ENCODE measurements at places on chromosomes 7 and 10. TPM values are rescaled to one million over a fixed set of nuclear protein-coding genes. Genes with fewer than 3 reads are reported as not detected.

DNA sequence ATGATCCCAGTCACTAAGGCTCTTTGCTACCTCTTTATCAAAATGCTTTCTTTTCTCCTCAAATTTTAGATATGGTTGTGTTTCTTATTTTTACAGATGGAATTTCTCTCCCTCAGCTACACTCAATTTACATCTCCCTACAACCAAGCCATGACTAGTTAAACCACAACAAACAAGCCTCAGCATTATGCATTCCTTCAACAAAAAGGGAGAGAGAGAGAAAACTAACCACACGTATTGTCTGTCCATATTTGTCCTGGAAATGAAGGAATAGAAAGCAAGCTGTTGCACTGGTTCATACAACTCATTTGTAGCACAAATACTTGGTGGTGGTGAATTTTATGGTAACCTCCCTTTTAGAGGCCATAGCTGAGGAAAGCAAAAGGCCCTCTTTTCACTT, 286.4 kb downstream of the AHR start:
- DNase-seq: no peak

- DNase-seq: no peak
These were observed 125.2 kb downstream of the DOCK4 start for GRCh38 chr7:112080978-112081377.

DNA sequence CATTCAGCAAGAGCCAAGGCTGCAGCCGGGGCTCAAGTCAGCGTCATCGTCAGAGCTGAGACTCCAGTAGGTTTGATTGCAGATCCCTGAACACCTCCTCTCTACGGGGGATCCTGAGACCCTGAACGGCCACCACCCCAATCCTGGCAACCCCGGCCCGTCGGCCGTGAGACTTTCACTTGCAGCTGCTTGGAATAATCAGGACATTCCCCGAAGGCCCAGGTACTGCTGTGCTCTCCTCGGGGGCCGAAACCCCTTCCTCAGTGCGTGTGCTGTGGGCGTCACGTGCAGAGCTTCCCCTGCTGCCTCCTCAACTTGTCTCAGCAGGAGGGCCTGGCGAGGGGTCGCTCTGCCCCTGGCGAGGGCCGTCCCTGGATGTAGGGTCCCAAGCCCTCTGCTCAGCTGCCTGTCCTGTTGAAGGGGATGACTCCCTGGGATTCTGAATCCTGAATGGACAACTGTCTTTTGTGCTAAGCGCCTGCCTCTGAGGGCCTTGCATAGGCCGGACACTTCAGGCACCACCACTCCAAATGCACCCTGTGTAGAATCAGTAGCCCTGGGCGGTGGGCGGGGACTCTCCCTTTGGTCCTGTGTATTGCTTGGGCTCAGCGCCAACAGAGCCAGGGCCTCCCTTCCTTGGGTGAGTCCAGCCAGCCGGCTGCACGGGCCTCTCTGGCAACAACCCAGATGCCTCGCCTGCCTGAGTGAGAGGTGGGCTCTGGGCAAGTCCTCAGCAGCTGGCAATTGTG, 63.8 kb upstream of the EBF3 start:
- no peak for DNase-seq

GRCh38 chr10:360653-361052, 225.4 kb downstream of the ZMYND11 start:
- no peak for DNase-seq

- DNase-seq: no peak
These were observed 26.4 kb downstream of the FBXW4 start for GRCh38 chr10:101668566-101668965.

GRCh38 chr7:82015751-82016150, 245.9 kb upstream of the HGF start:
- no peak for DNase-seq

Gene ELMO1
- 30.6 TPM for polyA plus RNA-seq

- DNase-seq: no peak
These were observed 213.9 kb downstream of the DYNC1I1 start for GRCh38 chr7:95986178-95986764.

Gene AGR3
- polyA plus RNA-seq: not detected

Gene AASS
- 36.5 TPM for polyA plus RNA-seq

Gene ITPRID1
- 1.2 TPM for polyA plus RNA-seq

Gene FAM221A
- polyA plus RNA-seq: not detected

GRCh38 chr10:111837985-111838384, 345.6 kb downstream of the GPAM start:
- no peak for DNase-seq

DNA sequence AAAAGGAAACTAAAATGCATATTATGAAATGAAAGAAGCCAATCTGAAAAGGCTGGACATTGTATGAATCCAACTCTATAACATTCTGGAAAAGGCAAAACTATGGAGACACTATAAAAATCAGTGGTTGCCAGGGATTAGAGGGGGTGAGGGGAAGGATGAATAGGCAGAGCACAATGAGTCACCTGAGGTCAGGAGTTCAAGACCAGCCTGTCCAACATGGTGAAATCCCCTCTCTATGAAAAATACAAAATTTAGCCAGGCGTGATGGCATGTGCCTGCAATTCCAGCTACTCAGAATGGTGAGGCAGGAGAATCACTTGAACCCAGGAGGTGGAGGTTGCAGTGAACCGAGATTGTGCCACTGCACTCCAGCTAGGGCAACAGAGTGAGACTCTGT, 324.8 kb upstream of the PHYHIPL start:
- no peak for DNase-seq

Gene TFR2
- polyA plus RNA-seq: 2.3 TPM

DNA sequence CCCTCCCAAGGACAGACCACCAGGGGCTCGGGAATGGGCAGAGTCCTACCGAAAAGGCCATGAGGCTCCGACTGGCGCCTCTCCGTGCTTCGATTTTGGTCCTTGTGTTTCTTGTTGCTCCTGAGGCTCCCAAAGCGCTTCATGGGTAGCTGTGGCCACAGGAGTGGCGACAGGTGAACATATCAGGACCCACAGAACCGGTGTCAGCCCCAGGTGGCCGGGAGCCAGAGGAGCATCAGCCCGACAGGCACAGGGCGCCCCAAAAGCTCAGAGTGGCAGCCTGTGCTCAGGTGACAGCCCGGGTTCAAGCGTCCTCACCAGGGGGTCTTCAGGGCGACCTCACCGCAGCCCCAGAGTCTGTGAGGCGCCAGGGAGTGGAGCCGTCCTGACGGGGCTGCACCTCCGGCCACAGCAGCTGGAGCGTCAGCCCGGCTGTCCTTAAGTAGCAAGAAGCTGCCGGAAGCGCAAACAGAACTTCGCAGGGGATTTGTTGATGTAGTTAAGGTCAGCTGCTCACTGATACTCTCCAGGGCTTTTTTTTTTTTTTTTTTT, 141.0 kb downstream of the PRKAG2 start:
- DNase-seq: peak; percentile 38

Gene C10orf62
- not detected for polyA plus RNA-seq

Gene CHST15
- 19.6 TPM for polyA plus RNA-seq

DNA sequence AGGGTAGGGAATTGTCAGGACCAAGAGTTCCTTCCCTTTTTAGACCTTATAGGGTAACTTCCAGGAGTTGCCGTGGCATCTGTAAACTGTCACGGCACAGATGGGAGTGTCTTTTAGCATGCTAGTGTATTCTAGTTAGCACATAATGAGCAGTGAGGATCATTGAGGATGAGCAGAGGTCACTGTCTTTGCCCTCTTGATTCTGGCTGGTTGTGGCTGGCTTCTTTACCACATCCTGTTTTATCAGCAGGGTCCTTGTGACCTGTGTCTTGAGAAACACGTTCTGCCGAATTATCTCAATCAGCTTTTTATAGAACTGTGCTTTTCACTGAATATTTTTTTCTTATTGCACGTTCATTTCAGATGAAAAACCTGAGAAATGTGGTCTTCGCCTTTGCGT, 41.5 kb downstream of the MINPP1 start:
- DNase-seq: no peak

- DNase-seq: no peak
These were observed 7.2 kb downstream of the ITIH5 start for GRCh38 chr10:7659560-7659959.

- DNase-seq: no peak
These were observed 52.1 kb downstream of the SUFU start for GRCh38 chr10:102555781-102556328.

Gene PTF1A
- not detected for polyA plus RNA-seq

Gene BCL7B
- 29.1 TPM for polyA plus RNA-seq

GRCh38 chr10:100138921-100139496, 46.8 kb downstream of the ERLIN1 start:
- no peak for DNase-seq

DNA sequence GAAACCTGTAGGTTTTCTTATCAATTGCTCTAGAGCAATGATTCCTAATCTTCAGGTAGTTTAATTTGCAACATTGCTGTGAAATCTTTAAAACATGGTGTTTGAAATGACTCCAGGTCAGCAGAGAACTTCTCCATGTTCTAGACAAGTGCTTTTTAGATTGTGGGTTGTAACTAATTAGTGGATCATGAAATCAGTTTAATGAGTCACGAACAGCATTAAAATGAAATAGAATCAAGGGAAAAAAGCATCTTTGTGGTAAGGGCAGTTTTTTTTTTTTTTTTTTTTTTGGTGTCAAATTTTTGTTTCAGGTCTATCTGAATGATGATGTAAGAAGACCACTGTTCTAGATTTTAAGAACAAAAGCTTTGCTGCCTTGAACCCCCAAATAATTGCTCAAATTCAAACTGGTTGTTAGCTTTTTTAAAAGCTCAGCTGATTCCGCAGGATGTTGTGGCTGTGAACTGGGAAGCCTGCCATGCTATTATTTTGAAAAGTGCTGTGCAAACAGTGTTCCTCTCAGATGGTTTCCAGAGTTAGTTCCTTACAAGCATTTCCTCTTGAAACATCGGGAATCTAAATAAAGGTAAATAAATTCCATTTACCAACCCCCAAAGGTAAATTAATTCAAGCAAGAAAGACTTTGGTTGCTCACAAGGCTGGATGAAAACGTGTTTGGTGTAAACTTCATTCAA, 13.1 kb upstream of the PDK4 start:
- DNase-seq: peak; percentile 68

DNA sequence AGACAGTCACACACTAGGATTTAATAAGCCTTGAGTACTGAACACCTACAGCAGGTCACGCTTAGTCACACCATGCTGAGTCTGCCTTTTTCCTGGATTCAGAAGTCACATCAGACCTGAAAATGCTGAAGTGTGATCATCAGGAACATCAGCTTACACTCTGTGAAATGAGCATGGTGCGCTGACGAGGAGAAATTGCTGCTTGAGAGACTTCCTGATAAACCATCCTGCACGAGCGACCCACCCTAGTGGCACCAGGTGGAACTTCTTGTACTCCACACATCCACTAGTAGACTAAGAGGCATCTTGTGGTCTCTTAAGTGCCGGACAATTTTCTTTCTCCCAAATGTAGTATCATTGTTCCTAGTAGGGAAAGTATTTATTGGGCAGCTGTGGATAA, 51.8 kb upstream of the MRLN start:
- no peak for DNase-seq

- DNase-seq: peak; percentile 70
These were observed 21.6 kb downstream of the TAS2R41 start for GRCh38 chr7:143499246-143499645.

Gene HILPDA
- polyA plus RNA-seq: 12.0 TPM

Gene ANKRD7
- 0.61 TPM for polyA plus RNA-seq

Gene FFAR4
- polyA plus RNA-seq: 0.14 TPM

- no peak for DNase-seq
These were observed 32.0 kb downstream of the SFMBT2 start for GRCh38 chr10:7378602-7379403.

Gene ACHE
- not detected for polyA plus RNA-seq

Gene SPRN
- 2.6 TPM for polyA plus RNA-seq

DNA sequence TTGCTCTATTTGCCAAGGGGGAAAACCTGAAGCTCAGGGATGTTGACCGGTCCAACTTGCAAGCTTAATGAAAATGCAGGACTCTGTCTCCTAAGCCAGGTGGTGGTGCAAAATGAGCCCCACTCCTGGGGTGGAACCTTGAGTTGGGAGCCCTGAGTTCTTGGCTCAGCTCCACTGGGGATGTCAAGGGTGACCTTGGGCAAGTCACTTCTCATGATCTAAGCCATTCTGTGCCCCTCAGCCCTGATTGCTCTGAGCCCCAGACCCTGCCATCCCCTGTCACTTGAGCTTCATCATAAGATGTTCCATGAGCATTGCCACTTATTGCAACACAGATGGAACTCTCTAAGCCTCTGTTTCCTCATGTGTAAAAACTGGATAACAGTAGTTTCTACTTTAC, 33.9 kb downstream of the MYL10 start:
- DNase-seq: no peak

Gene GGCT
- 38.7 TPM for polyA plus RNA-seq

Gene HABP2
- 0.28 TPM for polyA plus RNA-seq

DNA sequence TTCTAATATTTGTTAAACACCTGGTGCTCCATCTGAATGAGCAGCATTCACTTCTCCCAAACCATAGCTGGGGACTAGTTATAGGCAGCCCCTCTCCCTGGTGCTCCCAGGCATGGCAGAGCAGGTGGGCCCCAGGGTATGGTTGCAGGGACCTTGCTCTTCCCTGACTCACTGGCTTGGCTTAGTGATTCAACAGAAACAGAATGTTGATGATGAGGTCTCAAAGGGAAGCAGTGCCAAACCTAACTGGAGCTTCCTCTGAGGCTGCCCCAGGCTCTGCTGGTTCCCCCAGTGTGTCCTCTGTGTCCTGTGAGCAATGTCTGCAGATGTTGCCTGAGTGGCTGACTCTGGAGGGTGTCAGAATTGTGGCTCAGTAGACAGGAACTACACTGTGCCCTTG, 3.7 kb downstream of the GPR26 start:
- no peak for DNase-seq

Gene CYP3A4
- polyA plus RNA-seq: not detected

GRCh38 chr10:50432211-50433009, 181.1 kb upstream of the ASAH2 start:
- no peak for DNase-seq

DNA sequence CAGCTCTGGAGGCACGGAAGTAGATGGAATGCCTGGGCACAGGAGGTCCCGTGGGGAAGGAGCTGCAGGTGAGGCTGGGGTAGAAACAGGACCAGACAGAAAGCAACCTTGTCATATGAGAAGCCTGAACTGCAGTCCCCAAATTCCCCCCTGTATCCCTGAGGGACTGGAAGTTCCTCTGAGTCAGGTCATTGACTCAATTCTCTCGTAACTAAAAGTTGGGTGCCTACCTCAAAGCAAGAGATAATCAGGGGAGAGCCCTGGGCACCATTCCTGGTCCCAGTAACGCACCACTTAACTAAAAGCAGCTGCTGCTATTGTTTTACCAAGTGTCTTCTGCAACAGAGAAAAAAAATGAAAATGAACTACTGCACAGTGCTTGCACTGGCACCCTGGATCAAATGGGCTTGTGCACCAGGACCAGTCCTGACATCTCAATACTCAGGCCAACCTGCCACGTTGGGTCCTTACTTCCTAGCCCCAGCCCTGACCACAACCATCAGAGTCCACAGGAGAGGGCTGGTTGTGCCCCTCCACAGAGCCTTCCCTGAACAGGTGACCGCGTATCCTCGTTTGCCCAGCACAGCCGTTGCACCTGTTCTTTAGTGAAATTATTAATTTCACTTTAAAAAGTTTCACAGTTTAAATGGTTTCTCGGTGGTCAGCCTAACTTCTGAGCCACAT, 79.3 kb downstream of the GRID1 start:
- DNase-seq: no peak

GRCh38 chr7:111953611-111954010, 252.6 kb downstream of the DOCK4 start:
- no peak for DNase-seq

- no peak for DNase-seq
These were observed 2.6 kb upstream of the TNS3 start for GRCh38 chr7:47584536-47584895.

Gene DNAH11
- polyA plus RNA-seq: 0.82 TPM

Gene MET
- polyA plus RNA-seq: 12.5 TPM

Measured in muscle of arm (tissue), 14 donors.